ENCODE measurements at places on chromosomes 7 and 10. TPM values are rescaled to one million over a fixed set of nuclear protein-coding genes. Genes with fewer than 3 reads are reported as not detected.

The OR2A5 gene
- not detected for total RNA-seq

The TIMM23B gene
- 25.9 TPM for total RNA-seq

The CTNNA3 gene
- total RNA-seq: 0.33 TPM

The CDC14C gene
- total RNA-seq: not detected

The SPDYE5 gene
- not detected for total RNA-seq

DNA sequence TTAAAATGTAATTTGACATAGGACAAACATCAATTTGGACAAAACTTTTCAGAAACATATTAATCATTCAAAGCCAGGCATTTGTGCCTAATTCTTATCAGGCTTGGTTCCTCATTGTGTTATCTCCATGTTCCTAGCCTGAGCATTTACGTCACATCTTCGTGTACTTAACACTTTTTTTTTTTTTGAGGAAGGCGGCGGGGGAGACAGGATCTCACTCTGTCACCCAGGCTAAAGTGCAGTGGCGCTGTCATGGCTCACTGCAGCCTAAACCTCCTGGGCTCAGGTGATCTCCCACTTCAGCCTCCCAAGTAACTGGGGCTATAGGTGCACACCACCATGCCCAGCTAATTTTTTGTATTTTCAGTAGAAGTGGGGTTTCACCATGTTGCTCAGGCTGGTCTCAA lies 19.8 kb downstream of the HNRNPA2B1 start:
- H3K27me3 ChIP-seq: no peaks in the 10 kb centered on the region
- peak; percentile 47 for DNase-seq
- H3K4me1 ChIP-seq: peaks cover 51% of the 10 kb centered on the region
- H3K36me3 ChIP-seq: no peaks in the 10 kb centered on the region
- H3K4me3 ChIP-seq: no peak overlapping the region
- H3K27ac ChIP-seq: peak overlapping the region; percentile 56

DNA sequence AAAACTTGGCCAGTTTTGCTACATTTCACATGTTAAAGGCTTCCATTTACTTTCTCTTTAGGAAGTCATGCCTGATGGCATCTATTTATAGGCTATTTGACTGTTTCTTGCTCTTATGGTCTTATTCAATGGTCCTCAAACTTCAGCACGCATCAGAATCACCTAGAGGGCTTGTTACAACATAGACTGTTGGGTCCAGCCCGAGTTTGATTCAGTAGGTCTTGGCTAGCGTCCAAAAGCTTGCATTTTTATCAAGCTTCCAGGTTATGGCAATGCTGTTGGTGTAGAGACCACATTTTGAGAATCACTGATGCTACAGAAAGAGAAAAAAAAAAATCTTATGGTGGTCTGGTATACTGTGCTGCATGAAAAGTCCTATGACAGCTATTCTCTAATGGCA lies 51.9 kb downstream of the MTPN start:
- H3K27ac ChIP-seq: no peak overlapping the region
- H3K36me3 ChIP-seq: no peaks in the 10 kb centered on the region
- peaks cover 8% of the 10 kb centered on the region for H3K4me1 ChIP-seq
- no peak for DNase-seq
- H3K27me3 ChIP-seq: no peaks in the 10 kb centered on the region

DNA sequence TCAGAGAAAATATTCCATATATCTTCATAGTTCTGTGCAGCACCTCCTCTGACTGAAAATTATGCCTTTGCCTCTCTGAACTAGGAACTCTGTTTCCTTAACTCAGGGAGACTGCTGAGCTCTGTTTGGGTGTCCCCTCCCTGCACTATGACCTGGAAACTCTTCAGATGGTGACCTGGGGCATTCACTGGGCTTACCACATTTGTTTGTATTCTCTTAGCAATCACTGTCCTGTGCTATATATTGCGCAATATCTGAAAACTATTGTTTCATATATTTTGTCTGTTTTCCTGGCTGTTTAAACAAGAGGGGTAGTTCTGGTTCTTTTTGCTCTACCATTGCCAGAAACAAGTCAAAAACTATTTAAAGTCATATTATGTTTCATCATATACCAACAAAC lies 181.8 kb upstream of the KIAA1217 start:
- no peaks in the 10 kb centered on the region for H3K36me3 ChIP-seq
- H3K4me3 ChIP-seq: no peak overlapping the region
- no peak for DNase-seq
- H3K27ac ChIP-seq: no peak overlapping the region
- H3K4me1 ChIP-seq: peaks cover 4% of the 10 kb centered on the region
- H3K27me3 ChIP-seq: no peaks in the 10 kb centered on the region

DNA sequence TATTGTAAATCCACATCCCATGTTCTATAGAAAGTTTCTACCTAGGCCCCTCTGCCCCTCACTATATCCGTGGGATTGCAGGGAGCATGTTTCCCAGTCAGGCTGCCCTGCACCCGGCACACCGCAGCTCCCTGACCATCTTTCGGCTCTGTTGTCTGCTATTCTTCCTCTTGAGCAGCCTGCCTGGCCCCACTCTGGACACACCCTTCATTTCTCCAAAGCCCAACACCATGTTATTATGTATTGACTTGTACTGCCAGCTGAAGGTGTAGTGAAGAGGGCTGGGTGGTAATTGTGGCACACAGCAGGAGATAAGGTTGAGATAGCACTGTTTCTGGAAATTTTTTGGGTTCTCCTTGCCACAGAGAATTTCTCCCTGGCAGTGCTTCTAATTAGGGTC lies 9.8 kb downstream of the LRMDA start:
- no peaks in the 10 kb centered on the region for H3K27me3 ChIP-seq
- H3K4me3 ChIP-seq: no peak overlapping the region
- no peak for DNase-seq
- peaks cover 4% of the 10 kb centered on the region for H3K4me1 ChIP-seq

DNA sequence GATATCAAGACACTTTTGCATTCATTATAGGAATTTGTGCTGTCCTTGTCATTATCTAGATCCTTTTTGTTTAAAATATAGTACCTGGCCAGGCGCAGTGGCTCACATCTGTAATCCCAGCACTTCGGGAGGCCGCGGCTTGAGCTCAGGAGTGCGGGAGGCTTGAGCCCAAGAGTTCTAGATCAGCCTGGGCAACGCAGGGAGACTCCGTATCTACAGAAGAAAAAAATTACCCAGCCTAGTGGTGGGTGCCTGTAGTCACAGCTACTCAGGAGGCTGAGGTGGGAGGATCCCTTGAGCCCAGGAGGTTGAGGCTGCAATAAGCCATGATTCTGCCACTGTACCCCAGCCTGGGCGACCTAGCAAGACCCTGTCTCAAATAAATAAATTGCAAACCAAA lies 621 bp upstream of the MORN4 start:
- no peaks in the 10 kb centered on the region for H3K36me3 ChIP-seq
- no peaks in the 10 kb centered on the region for H3K27me3 ChIP-seq
- peaks cover 11% of the 10 kb centered on the region for H3K4me1 ChIP-seq
- peak overlapping the region; percentile 91 for H3K4me3 ChIP-seq
- DNase-seq: peak; percentile 16
- H3K27ac ChIP-seq: peak overlapping the region; percentile 53

GRCh38 chr10:120944586-120945125 lies 93.5 kb downstream of the WDR11 start:
- peak overlapping the region; percentile 58 for H3K27ac ChIP-seq
- no peak for DNase-seq
- H3K4me3 ChIP-seq: no peak overlapping the region
- no peaks in the 10 kb centered on the region for H3K36me3 ChIP-seq

DNA sequence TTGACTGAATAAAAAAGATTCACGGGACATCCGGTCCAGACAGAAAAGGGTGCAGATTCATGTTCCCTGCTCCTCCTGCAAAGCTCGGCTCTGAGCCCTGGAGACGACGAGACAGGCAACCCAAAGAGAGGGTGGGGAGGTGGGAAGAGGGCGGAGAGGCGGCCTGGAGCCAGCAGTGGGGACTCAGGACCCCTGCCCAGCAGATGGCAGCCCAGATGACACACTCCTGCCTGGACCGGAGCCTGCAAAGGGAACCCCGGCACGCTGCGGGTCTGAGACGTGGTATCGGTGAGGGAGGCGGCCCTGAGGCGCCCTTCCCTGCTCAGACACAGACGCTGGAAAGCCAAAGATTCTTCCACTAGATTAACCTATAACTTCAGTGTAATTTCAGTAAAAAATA lies 250.8 kb downstream of the ELFN1 start:
- peaks cover 11% of the 10 kb centered on the region for H3K4me1 ChIP-seq
- H3K27ac ChIP-seq: no peak overlapping the region
- H3K4me3 ChIP-seq: no peak overlapping the region

DNA sequence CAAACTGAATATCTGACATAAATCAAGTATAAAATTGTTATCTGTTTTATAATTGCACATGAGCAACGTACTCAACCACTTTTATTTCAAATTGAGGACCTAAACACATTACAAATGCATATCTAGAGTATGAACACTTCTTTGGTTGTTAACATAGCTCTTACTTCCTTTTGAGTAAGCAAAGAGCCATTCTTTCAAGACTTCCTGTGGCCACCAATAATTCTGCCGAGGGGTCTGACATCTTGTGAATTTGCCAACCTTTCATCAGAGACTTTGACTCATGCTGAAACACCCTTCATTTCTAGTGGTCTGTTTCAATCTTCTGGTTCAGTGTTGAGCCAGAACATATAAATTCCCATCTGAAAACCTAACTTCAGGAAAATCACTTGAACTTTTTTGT lies 59.4 kb downstream of the CDK14 start:
- DNase-seq: no peak
- H3K4me1 ChIP-seq: peaks cover 5% of the 10 kb centered on the region
- H3K4me3 ChIP-seq: no peak overlapping the region
- no peaks in the 10 kb centered on the region for H3K27me3 ChIP-seq
- no peaks in the 10 kb centered on the region for H3K36me3 ChIP-seq

- H3K4me1 ChIP-seq: no peaks in the 10 kb centered on the region
- no peak overlapping the region for H3K27ac ChIP-seq
- H3K27me3 ChIP-seq: no peaks in the 10 kb centered on the region
- no peak for DNase-seq
- H3K36me3 ChIP-seq: no peaks in the 10 kb centered on the region
Observed at GRCh38 chr7:2661602-2662272, 26.3 kb upstream of the AMZ1 start.
